ENCODE measurements at places on chromosomes 1 and 21.

DNA sequence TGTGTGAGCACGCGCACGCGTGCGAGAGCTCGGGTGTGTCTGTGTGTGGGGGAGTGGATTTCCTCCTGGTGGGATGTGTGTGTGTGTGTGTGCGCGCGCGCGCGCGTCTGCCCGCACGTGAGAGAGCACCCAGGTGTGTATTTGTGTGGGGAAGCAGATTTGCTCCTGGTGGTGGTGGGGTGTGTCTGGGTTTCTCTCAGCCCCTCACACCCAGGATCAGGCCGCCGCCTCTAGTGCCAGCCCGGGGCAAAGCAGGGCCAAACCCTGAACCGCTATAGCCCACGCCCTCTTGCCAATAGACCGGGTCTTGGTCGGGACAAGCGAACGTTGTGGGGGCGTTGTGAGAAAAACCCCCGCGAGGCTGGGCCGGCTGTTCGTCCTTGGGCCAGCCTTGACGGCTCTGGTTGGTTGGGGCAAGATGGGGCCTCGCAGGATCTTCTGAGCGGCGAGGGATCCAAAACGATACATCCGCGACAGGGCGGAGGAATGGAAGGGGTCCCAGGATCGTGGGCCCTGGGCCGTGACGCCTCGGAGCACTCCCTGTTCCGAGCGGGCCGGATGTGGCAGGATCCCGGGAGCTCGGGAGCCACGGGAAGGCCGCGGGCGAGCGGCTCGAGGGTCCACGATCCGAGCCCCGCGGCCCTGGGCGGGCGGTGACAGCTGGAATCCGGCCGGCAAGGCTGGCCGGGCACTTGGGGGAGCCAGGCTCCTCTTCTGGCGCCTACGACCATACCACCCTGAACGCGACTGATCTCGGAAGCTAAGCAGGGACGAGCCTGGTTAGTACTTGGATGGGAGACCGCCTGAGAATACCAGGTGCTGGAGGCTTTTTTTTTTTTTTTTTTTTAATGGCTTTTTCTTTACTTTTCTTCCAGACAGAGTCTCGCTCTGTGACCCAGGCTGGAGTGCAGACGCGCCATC is 68.2 kb downstream of the RNF187 start:
- DNase-seq = no peak

- DNase-seq = no peak
These were observed 5.0 kb upstream of the KIAA0040 start for GRCh38 chr1:175197531-175197930.

DNA sequence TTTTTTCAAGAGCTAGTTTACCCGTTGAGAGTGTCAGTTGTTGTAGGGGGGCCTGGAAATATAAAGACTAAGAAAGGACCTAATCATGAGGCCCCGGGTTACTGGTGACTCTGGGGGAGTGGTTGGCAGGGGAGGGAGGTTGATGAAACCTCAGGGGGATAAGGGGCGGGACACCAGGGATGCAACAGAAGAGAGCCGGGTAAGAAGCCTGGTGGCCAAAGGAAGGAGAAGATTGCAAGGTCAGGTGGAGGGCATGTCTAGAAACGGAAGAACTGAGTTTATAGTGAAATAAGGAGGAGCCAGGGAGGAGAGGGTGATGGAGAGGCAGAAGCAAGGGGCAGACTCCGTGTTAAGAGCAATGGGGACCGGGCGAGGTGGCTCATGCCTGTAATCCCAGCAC is 12.5 kb upstream of the SPOCD1 start:
- no peak for DNase-seq

DNA sequence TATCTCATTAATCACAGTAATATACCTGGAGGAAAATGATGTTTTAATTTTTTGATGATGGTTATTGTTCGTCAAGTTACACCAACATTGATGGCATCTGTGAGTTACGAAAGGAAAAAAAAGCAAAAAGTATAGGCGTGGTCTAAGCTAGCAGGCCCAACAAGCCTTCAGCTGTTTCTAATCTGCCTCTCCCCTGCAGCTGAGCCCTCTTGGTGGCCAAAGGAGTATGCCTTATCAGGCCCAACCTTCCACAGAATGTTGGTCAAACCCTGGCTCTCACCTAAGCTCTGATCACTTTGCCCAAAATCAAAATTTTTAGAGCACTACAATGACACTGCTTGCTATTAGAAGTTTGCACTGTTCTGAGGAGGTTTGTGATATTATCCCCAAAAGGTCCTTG is 4.9 kb downstream of the C1orf105 start:
- DNase-seq = no peak

DNA sequence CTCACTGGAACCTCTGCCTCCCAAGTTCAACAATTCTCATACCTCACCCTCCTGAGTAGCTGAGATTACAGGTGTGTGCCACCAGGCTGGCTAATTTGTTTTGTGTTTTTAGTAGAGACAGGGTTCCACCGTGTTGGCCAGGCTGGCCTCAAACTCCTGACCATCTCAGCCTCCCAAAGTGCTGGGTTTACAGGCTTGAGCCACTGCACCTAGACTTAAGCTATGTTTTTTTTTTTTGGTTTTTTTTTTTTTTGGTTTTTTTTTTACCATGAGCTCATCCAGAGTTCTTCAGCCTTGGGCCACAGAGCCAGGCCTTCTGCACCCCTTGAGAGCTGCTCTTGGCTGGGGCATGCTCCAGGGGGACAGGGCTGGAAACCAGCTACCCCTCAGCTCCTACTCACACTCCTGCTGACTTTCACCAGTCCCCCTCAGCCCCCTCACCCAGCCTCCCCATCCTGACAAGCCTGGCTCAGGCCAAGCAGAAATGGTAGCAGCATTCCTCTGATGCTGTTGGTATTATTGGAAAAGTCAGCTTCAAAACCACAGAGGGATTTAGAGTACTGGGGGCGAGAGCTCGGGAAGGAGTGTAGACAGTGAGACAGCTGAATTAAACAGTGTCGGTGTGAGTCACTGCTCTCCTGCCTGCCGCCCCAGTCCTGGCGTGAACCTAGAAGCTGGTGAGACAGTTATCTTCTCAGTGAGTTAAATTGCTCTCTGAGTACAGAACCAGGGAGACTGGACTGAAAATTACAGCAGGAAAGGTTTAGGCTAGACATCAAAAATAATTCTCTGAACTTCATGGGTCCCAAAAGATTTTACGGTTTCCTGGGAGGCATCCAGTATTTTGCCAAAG is 63.7 kb downstream of the NAV1 start:
- peak; percentile 79 for DNase-seq

GRCh38 chr1:152039461-152039860 is 2.7 kb upstream of the S100A11 start:
- no peak for DNase-seq

- no peak for DNase-seq
These were observed 102.8 kb downstream of the KCTD3 start for GRCh38 chr1:215669806-215670491.

DNA sequence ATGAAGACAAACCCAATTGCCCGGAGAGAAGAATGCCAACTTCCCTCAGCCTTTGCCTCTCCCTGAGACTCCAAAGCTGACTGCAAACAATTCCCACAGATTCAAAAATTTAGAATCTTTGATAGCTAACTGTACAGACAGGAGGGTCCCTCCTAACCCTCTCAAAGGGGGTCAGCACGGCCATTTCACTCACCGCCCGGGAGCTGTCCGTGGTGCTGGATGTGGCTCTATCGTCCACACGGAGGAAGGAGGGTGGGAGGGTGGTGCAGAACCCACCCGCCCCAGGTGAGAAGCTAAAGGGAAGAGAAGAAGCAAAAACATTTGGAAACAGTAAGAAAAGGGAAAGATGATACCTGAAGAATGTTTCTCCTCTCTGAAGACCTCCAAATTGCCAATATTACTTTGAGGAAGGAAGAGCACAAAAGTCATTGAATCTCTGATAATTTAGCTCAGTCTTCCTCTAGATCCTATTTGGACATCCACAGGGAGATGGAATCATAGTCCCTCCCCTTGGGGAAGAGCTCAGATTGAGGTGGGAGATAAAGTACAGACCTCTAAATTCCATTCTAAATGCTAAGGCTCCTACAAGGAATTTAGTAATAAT is 45.6 kb downstream of the RHBG start:
- peak; percentile 27 for DNase-seq

GRCh38 chr1:18325136-18325535 is 155.6 kb upstream of the KLHDC7A start:
- DNase-seq = no peak

GRCh38 chr1:222788402-222789156 is 26.3 kb upstream of the DISP1 start:
- DNase-seq = no peak

- peak; percentile 76 for DNase-seq
These were observed 4.8 kb upstream of the HEATR1 start for GRCh38 chr1:236608930-236609726.

DNA sequence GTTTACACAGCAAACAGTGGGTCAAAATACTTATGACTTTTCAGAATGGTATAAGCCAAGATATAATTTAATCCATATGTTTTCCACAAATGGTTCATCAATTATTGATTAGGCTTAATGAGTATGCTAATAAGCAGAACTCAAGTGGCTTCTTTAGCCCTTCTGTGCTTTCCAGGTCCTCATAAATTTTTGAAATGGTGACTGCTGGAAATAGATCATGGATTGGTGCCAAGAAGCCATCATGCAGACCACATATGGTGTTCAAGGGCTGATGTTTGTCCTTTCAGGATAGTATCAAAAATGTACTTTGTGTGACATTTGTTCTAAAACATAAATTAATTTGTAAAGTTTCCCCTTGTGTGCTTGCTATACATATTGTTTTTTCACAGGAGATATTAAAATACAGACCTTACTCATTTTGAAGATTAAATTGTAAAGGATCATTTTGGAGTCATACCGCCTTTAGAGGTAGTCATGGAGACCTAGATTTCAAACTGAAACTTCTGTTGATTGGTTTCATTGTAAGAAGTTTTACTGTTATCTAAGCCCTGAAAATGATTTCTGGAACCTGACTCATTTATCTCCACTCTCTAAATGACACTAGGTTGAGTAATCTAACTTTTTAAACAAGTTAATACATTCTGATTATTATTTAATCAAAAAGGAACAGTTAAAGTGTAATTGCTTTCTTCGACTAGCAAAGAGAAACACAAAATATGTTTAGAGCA is 507.9 kb downstream of the PLA2G4A start:
- peak; percentile 5 for DNase-seq

DNA sequence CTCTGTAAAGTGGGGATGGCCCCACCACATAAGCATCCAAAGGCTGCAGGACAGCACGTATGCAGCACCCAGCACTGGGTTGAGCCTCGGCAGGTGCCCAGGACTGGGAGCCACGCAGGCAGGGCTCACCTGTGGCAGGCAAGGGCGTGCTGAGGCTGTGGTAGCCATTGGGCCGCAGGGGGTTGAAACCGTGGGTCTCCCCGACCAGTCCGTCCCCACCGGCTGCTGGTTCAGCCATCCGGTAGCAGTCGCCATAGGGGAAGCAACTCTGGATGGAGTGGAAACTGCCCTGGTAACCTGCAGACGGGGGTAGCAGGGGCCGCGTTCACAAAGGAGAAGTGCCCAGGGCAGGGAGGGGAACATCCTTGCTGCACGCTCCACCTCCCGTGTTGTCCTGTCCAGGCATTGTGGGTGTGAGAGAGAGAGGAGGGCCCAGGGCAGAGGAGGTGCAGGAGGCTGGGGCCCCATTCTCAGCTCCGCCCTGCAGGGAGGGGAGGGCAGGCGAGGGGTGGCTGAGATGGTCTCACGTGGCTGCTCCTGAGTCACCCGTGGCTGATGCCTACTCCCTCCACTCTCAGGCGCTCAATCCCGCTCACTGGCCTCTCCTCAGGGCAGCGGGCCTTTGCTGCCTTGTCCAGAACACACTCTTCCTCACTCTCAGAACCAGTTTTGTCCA is 49.9 kb downstream of the DMRTB1 start:
- peak; percentile 89 for DNase-seq

- no peak for DNase-seq
These were observed 18.0 kb upstream of the PTAFR start for GRCh38 chr1:28194326-28195035.

- peak; percentile 97 for DNase-seq
These were observed 8.0 kb downstream of the PHLDA3 start for GRCh38 chr1:201460814-201461644.

- no peak for DNase-seq
These were observed 23.3 kb upstream of the CASQ2 start for GRCh38 chr1:115791816-115792215.
